ENCODE measurements at places on chromosomes 1 and 21. TPM values are rescaled to one million over a fixed set of nuclear protein-coding genes. Genes with fewer than 3 reads are reported as not detected.

Gene ALG14
- total RNA-seq: 2.1 TPM

Gene OLIG2
- total RNA-seq: not detected

Gene FCRL1
- total RNA-seq: not detected

Gene AKR7A3
- 0.40 TPM for total RNA-seq

Gene FAM163A
- not detected for total RNA-seq

Gene GUCA2B
- total RNA-seq: not detected

Gene WDR64
- not detected for total RNA-seq

Gene MTR
- 55.6 TPM for total RNA-seq

Gene MYOG
- not detected for total RNA-seq

Gene OVAAL
- total RNA-seq: not detected

Gene GIPC2
- 30.9 TPM for total RNA-seq

Gene PARP1
- total RNA-seq: 180 TPM

Gene OR2T33
- total RNA-seq: not detected

Gene CFHR2
- not detected for total RNA-seq

Gene SLC2A5
- total RNA-seq: not detected

Gene YY1AP1
- 42.7 TPM for total RNA-seq

Gene PLXNA2
- total RNA-seq: 185 TPM

Gene AADACL4
- not detected for total RNA-seq

Data from thoracic aorta endothelial cell (primary cell).